ENCODE measurements at places on chromosomes 3 and 15. TPM values are rescaled to one million over a fixed set of nuclear protein-coding genes. Genes with fewer than 3 reads are reported as not detected.

Gene CSPG5
- 0.40 TPM for total RNA-seq

Gene HRG
- total RNA-seq = not detected

Gene LDHAL6B
- total RNA-seq = not detected

Gene ANKRD63
- total RNA-seq = 0.17 TPM

Gene PPP1R14D
- total RNA-seq = not detected

Gene NANOGP8
- not detected for total RNA-seq

Gene MGA
- total RNA-seq = 35.2 TPM

Gene LIPH
- total RNA-seq = not detected

Gene ABI3BP
- not detected for total RNA-seq

Gene MED12L
- 0.35 TPM for total RNA-seq

Gene SAXO2
- 13.9 TPM for total RNA-seq

Gene KIF15
- 73.5 TPM for total RNA-seq

Gene SI
- not detected for total RNA-seq

Gene CFAP161
- total RNA-seq = not detected

Gene FSTL1
- 0.37 TPM for total RNA-seq

Gene CRYGS
- 4.5 TPM for total RNA-seq

Gene VILL
- total RNA-seq = 19.4 TPM

Gene MINDY4B
- total RNA-seq = not detected

Gene SPINK8
- not detected for total RNA-seq

Gene MYD88
- 91.1 TPM for total RNA-seq

Gene RTP1
- total RNA-seq = not detected

All from activated CD4-positive, alpha-beta T cell treated with anti-CD3 and anti-CD28 coated beads, Interleukin-2, amount 10 ng/mL, durations not matched to agents 7 days and 5 days (primary cell).